Activated naive CD4-positive, alpha-beta T cell treated with anti-CD3 and anti-CD28 coated beads, Interleukin-2, amount 10 ng/mL, durations not matched to agents 5 hours and 36 hours (primary cell): ENCODE measurements at places on chromosomes 16 and 17. TPM values are rescaled to one million over a fixed set of nuclear protein-coding genes. Genes with fewer than 3 reads are reported as not detected.

The SMIM36 gene
- total RNA-seq, result not detected

The SLC52A1 gene
- 0.51 TPM for total RNA-seq

The TP53TG3 gene
- total RNA-seq, result not detected

The KRTAP4-3 gene
- not detected for total RNA-seq

The NFE2L1 gene
- 50.8 TPM for total RNA-seq

The NACA2 gene
- 0.43 TPM for total RNA-seq

The GUCY2D gene
- total RNA-seq, result not detected

The RPTOR gene
- 51.0 TPM for total RNA-seq

The MT1A gene
- not detected for total RNA-seq

The CHST4 gene
- total RNA-seq, result not detected

The KRT36 gene
- total RNA-seq, result not detected

The GNGT2 gene
- total RNA-seq, result 12.4 TPM

The TSPAN10 gene
- 0.48 TPM for total RNA-seq

The C16orf89 gene
- not detected for total RNA-seq
